BE2C (cell line): ENCODE measurements at places on chromosomes 6 and 20.
A peak's percentile ranks its signal among the peaks of the same experiment; 100 is the strongest.

GRCh38 chr20:19915111-19915798 is 101.9 kb upstream of the NAA20 start:
- no peak for DNase-seq

GRCh38 chr20:8782804-8783203 is 286.1 kb upstream of the PLCB4 start:
- no peak for DNase-seq

DNA sequence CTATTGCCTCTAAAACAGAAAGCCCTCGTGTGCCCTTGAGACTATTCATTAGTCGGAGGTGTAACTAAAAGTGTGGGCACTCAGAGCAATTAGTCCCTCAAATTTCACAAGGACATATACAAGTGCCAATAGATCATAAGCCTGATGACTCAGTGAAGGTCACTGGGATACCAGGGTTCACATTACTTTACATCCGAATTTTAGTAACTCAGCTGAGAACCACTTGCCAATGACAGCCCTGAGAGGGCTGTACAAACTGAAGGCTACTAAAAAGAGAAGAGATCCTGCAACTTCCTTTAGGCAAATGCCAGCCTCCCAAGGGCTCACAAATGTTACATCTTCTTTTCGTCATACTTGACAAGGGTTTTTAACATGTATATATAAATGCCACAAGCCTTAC is 369.6 kb downstream of the TENT5A start:
- no peak for DNase-seq

GRCh38 chr20:48766205-48766604 is 61.6 kb downstream of the PREX1 start:
- DNase-seq: no peak

DNA sequence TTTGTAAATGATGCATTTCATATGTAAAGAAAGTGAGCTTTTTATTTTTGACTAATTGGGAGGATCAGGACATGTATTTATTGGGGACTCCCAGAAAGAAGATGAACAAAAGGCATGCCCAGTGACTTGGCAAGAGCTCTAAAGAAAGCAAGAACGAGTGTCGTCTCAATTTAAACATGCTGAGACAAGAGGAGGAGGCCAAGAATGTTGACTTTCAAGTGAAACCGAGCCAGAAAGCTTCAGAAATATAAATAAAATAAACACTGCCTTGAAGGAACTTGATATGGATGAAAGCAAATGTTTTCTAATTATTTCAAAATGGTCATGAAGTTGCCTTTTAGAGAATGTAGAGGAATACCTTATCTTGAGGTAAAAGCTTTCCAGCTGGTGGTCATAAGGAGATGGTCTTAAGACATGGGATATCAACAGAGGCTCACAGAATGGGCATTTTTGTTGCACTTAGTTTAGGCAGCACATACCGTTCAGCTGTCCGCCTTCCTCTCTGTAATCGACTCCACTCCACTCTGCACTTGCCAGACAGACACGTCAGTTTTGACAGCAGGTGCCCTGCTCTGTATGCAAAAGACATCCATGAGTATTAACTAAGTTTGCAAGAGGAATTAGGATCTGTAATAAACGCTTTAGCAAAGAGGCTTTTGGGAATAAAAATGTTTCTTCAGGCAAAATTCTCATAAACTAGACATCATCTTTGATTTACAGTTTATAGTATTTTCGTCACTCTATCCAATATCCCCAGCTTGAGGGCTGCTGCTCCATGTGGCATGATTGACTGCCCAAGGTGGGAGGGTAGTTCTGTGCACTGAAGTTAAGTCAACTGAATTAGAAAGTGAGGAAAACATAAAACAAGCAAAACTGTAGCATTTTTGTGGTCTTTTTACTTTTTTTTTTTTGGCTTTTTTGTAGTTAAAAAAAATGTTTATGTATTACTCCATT is 613.1 kb downstream of the PKHD1 start:
- no peak for DNase-seq

DNA sequence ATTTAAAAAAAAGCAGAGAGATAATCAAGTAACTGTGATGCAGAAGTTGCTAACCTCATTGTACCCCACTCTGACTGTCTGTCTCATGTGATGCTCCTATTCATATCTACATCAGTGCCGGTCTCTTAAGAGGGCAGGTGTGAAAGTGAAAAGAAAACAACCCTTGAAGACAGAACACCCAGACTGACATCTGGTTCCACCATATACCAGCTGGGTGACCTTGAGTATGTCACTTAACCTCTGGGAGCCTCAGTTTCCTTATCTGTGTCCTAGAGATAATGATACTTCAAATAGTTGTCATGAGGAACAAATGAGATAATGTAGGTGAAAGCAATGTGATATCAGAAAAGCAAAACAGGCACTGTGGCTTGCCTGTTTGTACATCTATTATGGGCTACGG is 426.8 kb upstream of the SOX4 start:
- DNase-seq: peak; percentile 17

- DNase-seq: no peak
Observed at GRCh38 chr6:169058634-169059033, 195.0 kb downstream of the THBS2 start.

GRCh38 chr20:9236458-9236857 is 167.6 kb downstream of the PLCB4 start:
- peak; percentile 76 for DNase-seq

DNA sequence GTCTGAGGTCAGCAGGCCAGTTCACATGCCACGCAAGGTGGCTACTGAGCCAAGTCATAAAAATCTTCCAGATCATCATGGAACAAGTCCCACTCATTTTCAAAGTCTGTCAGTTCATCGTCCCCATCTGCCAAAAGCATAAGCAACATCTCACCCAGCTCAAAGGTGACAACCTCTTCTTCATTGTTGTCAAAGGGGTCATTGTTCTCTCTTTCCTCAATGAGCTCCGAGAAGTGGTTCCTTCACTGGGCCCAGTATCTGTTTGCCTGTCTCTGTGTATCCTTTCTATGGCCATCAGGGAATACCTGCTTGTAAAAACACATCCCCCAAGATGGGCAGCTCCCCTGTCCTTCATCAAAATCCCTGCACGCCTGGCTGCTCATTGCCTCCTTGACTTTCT is 49.5 kb downstream of the ZNF334 start:
- no peak for DNase-seq

- no peak for DNase-seq
Observed at GRCh38 chr6:42165016-42165415, 8.1 kb upstream of the GUCA1A start.

- no peak for DNase-seq
Observed at GRCh38 chr6:38714239-38715015, 684 bp upstream of the DNAH8 start.

DNA sequence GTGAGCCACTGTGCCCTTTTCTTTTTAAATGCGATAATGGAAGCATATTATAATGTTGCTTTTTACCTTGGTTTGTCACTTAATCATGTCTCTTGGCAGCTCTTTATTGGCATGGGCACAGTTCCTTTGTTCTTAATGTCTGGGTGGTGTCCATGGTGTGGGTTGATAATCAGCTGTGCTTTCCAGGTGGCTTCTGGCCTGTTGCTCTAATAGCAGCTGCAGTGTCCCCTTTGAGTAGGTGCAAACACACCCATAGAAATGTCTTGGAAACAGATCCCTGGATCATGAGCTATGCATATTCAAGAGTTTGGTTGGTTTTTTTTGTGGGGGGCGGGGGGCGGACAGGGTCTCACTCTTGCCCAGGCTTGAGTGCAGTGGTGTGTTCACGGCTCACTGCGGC is 29.9 kb downstream of the EFCAB8 start:
- DNase-seq: no peak

- no peak for DNase-seq
Observed at GRCh38 chr20:22414305-22414742, 170.0 kb downstream of the FOXA2 start.

- DNase-seq: no peak
Observed at GRCh38 chr20:63545814-63546213, 1.7 kb downstream of the SRMS start.

DNA sequence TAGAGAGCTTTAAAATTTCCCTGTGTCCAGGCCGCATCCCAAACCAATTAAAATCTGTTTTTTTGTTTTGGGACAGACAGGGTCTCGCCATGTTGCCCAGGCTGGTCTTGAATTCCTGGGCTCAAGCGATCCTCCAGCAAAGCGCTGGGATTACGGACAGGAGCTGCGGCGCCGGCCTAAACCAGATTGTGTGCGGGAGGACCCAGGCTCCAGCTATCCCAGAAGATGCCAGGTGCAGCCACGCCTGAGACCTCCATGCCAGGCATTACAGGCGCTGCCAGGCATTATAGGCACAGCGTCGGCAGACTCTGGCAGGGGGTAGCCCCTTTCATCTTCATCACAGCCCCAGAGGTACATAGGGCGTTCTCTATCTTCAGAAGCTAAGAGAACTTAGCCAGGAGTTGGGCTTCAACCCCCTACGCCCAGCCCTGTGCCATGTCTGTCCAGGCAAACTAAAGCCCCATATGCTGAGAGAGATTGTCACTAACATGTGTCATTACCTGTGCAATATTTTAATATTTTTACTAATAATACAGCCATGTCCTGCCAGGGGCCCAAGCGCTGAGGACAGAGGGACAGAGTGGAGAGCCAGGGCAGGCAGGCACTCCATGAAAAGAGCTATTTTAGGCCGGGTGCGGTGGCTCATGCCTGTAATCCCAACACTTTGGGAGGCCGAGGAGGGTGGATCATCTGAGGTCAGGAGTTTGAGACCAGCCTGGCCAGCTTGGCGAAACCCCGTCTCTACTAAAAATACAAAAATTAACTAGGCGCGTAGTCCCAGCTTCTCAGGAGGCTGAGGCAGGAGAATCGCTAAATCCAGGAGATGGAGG is 9.8 kb upstream of the GRM4 start:
- DNase-seq: no peak

GRCh38 chr6:131175564-131175963 is 40.3 kb downstream of the AKAP7 start:
- no peak for DNase-seq

GRCh38 chr20:4169360-4170190 is 154.2 kb upstream of the RNF24 start:
- DNase-seq: no peak

DNA sequence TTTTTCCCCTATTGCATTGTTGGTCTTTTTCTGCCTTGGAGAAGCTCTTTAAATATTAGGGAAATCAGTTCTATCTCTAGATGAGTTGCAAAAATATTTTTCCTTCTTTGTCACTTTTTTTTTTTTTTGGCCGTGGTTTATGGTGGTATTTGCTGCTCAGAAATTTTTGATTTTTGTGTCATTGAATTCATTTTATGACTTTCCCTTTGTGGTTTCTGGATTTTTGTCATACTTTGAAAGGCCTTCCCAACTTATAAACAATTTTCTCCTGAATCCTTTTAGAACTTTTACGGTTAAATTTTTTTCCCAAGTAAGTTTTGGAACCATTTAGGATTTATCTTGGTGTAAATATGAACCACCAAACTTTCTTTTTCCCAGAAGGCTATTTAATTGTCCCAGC is 145.6 kb downstream of the GJA10 start:
- no peak for DNase-seq

- DNase-seq: no peak
Observed at GRCh38 chr6:42225419-42225818, 7.8 kb upstream of the MRPS10 start.
